ENCODE measurements at places on chromosomes 7 and 10.

DNA sequence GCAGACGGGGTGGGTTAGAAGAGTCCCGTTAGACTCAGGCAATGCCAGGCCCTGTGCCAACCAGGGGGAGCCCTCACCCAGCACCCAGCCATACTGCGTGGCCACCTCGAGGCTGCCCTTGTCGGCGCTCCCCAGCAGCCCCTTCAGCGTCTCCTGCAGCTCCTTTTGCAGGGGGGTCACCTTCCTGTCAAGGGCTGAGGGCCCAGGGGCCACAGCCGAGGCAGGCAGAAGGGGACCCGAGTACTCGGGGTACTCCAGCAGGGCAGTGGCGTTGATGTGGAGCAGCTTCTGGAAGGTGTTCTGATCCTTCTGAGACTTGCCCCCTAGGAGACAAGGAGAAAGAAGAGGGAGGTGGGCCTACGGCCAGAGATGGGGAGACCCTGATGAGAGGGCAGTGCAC lies 9.7 kb downstream of the TBRG4 start:
- DNase-seq: no peak

DNA sequence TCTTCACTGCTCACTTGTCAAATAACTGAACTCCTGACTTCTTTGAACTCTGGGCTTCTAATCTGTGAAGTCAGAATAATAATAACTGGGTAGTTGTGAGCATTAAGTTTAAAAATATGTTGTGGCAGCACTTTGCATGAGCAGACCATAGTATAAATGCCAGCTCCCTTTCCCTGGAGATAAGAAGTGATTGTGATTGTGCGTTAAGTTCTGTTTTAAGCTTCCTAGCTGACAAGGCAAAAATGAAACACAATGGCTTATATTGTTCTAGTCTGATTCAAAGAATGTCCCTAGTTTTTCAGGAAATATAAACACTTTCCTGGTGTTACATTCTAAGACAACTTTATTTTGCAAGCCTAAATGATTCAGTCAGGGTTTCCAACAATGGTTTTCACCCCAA lies 61.8 kb downstream of the PTPRE start:
- DNase-seq: no peak

DNA sequence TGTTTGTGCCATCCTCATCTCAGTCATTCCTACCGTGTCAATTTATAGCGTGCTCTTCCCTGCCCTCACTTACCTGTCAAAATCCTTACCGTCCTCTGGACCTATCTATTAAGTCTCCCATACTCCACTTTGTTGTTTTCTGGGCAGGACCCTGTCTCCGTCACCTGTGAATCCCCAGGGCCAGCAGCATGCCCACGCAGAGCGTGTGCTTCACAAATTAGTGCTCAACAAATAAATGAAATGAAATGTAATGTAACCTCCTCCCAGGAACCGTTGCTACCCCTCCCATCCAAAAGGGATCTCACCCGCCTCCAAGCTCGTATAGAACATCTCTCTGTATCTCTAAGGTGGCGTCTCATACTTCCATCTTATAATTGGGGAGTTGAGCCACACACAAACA lies 589.9 kb upstream of the MGMT start:
- no peak for DNase-seq

DNA sequence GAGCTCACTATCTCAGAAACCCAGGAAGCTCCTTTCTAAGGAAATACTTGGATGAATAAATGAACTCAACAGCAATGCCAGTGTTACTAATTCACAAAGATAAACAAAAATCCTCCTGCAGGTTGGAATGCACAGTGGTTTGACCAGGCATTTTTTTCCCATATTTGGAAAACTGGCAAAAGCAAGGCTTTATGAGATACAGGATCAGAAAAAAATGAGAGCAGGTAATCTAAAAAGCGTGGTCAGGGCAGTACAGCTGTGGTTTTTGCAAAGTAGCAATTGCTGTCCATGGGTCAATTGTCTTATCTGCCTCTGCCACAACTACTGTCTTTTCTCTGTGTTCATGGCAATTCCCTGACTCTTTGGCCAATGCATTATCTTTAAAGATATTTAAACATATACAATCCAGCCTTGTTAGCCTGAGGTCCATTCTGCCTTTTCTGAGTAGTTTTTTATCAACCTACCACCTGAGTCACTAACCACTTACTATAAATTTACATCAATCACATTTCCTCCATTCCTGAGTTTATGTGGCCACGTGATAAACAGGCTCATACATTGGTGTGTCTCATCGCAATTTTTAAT lies 564.5 kb upstream of the IGFBP3 start:
- DNase-seq: no peak

- no peak for DNase-seq
Measured at GRCh38 chr10:117546581-117547015, 4.1 kb downstream of the EMX2 start.

DNA sequence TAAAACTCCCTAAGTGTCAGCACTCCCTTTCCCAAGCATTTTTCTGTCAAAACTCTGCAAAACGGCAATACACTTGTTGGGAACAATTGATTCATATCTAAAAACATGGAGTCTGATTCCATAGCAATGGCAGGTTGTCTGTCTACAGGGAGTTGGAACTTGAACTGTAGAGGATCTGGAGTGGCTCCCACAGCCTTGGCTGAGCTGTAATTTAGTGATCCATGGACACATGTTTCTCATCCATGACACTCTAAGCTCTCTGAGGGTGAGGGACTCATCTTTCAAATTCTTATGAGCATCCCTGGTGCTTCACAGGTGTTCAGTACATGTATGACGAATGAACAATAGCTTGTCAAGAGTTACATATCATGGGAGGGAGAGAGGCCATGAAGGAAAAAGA lies 466.1 kb downstream of the GRID1 start:
- DNase-seq: no peak

GRCh38 chr7:5533821-5534367 lies 110.3 kb upstream of the TNRC18 start:
- no peak for DNase-seq

DNA sequence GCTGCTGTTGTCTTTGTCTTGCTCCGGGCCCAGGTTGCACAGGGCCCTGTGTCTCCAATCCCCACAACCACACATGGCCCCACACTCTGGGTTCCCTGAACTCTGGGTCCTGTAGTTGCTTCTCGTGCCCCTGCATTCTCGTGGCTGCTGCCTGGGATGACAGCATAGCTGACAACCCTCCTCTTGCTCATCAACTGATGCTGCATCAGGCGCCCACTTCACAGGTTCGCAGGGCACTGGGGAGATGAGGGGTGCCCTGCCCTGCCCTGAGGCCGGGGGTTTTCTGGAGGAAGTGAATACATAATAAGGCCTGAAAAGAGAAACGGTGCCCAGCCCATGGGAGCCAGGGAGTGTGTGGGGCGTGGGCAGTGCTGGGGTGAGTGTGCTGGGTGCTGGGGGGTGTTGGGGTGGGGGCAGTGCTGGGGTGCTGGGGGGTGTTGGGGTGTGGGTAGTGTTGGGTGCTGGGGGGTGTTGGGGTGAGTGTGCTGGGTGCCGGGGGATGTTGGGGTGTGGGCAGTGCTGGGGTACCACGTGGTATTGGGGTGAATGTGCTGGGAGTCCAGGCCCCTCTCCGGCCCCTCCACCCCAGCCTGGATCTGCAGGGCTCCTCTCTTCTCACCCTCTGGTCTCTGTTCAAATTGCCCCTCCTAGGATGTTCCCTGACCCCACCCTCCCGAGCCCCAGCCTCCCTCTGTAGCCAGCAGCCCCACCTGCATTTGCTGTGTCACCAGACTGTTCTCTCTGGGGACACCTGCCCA lies 2.0 kb upstream of the MTG1 start:
- DNase-seq: no peak

DNA sequence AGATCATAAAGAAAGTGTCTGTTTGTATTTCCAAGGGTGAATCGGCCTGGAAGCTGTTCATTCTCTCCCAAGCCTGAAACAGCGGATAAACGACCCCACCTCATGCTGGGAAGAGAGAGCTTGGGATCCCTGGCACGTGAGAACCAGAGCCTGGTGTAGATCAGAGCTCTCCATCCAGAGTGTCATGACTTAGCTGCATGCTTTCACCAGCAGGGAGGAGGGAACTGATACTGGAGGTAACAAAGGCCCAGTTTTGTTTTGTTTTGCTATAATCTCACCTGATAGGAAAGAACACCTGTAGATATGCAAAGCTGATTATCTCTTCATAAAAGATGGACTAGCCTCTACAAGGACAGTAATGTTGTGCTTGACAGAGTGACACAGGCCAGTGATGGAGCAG lies 236.6 kb downstream of the POM121L12 start:
- no peak for DNase-seq

DNA sequence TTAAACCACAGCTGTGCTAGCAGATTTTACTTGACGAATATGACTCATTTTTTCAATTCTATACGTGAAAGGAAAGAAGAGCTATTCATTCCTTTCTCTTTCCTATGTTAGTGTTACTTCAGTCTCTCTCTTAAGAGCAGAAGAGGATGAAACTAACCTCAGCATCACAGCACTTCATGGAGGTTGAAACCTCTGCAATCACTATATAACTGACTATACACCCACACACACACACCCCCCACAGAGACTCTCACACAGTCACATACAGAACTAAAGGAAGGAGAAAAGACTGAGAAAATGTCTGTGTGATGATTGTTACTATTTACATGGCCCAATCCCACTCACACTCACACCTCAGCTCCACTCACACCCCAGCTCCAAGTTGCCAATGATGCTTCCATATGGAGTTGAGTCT lies 104.2 kb downstream of the KIF20B start:
- no peak for DNase-seq

GRCh38 chr10:22219308-22219707 lies 1.5 kb upstream of the EBLN1 start:
- no peak for DNase-seq

DNA sequence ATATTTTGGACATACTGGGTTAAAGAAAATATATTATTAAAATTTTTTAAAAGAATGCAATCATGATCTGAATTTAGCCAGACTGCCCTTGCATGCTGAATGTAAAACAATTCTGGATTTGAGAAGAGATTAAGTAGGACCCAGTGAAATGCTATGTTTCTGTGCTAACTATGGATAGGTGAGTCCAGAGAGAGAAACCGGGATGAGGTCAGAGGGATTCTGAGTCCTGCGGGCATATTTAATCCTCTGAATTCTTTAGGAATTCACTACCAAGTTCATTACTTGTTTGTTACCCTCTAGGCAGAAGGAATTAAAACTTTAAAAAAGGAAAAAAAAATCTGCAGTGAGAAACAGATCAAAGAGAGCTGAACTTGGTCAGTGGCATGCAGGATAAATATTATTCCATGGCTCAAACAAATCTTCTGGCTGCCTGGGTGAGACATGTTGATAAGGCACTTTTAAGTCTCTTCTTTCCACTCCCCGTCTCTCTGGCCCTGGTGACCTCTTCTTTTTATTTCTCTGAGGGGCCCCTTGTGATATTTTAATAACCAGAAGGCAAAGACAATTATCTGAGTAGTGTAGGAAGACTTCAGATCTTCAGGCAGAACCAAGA lies 50.2 kb upstream of the LYZL1 start:
- no peak for DNase-seq

DNA sequence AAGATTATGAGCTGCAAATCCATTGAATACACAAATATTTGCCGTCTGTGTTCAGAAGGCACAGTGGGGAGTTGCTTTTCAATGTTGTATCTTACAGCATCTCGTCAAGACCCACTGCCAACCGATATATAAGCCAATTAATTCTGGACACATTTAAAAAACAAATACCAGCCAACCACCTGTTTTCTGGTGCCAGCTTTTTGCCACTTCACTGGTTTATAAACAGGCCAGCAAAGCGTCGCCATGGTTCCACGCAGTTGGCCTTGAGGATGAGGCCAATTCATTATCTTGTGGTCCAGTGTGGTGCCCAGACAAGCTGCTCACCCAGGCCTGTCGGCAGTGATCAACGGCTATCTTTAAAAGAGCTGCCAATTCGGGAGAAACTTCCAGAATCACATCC lies 321.0 kb downstream of the TCERG1L start:
- DNase-seq: no peak

DNA sequence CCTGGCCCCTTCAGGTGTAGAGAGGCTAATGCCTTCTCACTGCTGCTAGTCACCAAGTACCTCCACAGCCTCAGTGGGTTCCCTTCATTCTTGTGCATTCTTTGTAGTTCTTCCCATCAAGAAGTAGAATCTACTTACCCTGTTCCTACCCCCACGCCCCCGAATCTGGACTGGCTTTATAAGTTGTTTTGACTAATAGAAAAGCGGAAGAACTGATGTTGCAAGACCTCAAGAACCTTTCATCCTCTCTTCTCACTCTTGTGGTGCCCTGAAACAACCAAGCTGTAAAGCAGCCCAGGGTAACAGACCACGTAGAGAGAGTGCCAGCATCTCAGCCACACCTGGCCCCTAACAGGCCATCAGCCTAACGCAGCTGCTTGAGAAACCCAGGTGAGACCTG lies 23.2 kb upstream of the LAMB1 start:
- DNase-seq: no peak

DNA sequence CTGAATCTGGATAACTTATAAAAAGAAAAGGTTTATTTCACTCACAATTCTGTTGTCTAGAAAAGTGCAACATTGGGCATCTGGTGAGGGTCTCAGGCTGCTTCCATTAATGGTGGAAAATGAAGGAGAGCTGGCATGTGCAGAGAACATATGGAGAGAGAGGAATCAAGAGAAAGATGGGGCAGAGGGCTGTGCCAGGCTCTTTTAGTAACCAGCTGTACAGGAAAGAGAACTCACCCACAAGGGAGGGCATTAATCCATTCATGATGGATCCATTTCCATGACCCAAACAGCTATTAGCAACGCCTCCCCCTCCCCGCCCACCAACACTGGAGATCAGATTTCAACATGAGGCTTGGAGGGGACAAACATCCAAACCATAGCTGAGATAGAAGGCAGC lies 61.7 kb upstream of the LYZL1 start:
- no peak for DNase-seq

DNA sequence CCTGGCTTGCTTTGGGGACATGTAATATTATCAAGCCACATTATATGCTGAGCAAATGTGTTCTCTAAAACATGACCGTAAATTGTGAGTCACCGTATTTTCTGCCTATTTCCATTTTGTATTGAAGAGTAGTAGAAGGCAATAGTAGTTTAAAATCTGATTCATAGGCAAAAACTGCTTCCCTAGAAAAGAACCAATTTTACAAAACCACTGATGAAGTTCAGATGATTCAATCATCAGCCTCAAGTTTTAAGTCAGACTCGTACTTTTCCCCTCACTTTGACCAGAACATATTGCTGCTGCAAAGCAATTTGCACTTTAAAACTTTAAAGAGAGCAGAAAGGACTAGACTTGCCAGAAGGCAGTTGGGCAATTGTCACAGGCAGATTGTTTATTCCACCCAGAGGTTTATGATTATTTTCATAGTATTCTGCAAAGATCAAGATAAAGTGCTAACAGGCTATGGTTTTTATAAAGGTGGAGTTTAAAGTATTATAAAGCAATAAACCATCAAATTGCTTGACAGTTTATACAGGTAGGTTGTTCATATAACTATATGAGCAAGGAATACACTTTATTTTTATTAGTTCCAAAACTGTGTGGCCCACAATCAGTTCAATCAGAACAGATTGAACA lies 168.2 kb downstream of the ETV1 start:
- DNase-seq: no peak

DNA sequence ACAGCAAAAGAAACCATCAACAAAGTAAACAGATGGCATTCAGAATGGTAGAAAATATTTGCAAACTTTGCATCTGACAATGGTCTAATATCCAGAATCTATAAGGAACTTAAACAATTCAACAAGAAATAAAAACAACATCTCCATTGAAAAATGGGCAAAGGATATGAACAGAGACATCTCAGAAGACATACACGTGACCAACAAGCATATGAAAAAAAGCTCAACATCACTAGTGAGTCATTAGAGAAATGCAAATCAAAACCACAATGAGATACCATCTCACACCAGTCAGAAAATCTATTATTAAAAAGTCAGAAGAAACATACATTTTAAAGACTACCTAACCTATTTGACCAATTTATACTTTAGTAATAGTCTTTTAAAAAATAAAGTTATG lies 571.3 kb upstream of the NRG3 start:
- no peak for DNase-seq

GRCh38 chr10:13268310-13268709 lies 31.6 kb downstream of the PHYH start:
- no peak for DNase-seq

All from C1 segment of cervical spinal cord (tissue), 14 donors.